Lower lobe of right lung (tissue), 2 donors: ENCODE measurements at places on chromosomes 5 and 9. TPM values are rescaled to one million over a fixed set of nuclear protein-coding genes. Genes with fewer than 3 reads are reported as not detected.

DNA sequence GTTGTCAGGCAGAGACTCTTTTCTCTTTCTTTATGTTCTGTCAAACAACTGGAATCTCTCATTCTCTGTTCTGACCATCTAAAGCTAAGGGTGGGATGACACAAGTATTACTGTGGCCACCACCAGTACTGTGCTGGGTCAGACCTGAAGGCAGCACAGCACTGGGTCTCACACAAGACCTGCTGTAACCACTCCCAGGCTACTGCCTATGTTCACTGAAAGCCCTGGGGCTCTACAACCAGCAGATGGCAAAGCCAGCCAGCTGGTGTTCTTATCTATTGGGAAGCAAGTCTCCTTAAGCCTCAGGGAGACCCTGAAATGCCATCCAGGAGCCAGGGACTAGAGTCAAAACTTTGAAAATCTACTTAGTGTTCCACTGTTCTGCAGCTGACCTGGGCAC is 189.5 kb downstream of the SLCO4C1 start:
- no peaks in the 10 kb centered on the region for H3K36me3 ChIP-seq
- no peak overlapping the region for H3K27ac ChIP-seq
- no peaks in the 10 kb centered on the region for H3K27me3 ChIP-seq
- no peak overlapping the region for H3K4me3 ChIP-seq
- H3K4me1 ChIP-seq = no peaks in the 10 kb centered on the region
- DNase-seq = no peak

DNA sequence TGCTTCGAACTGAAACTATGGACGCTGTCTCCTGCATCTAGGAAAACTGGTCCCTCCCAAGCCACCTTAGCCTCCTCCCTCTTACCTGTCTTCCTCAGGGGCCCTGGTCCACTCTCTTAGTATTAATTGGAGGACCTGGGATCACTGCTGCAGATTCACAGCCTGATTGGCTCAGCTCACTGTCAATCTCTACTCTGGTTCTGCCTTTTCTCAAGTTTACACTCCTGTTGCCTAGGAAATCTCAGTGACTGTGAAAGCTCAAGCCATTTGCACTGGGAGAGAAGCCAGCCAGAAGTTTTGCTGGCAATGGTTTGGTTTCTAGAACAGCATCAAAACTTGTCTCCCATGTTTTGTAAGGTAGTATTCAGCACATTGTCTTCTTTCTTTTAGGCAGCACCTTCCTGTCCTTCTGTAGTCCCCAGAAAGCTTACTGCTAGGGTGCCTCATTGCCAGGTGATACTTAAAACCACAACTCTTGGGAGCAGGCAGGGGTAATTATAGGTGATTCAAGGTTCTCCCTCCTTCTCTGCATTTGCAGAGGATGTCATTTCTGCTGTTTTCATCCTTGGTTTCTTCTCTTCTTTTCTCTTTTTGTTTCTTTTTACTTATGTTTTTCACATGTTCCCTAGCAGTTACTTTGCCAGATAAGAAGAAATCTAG is at the start of gene CAPSL:
TSS of gene CAPSL (minus strand) at position 55 of the 660 bp plus-strand sequence. CDS start 17,502 bp downstream, outside the sequence.
- H3K4me3 ChIP-seq = no peak within 1 kb of the TSS
- no peaks in the 10 kb centered on the region for H3K4me1 ChIP-seq
- no peaks in the 10 kb centered on the region for H3K27me3 ChIP-seq
- DNase-seq = no peak

DNA sequence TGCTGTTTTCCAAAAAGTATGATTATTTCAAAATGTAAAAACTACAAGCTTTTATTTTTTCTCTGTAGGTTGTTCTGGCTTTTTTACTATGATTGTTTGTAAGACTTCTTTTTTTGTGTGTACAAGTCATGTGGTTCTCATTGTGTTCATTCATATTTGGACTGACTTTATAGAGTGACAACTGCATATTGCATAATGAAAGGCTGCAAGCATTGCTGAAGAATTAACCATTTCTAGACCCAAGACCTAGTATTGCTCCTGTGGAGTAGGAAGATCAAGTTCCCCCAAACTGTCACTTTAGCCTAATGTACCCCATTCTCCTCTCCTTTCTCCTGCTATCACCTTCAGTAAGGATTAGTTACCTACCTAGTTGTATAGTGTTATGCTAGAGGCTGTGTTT is 10.0 kb downstream of the MAP1B start:
- H3K27ac ChIP-seq = no peak overlapping the region
- H3K4me1 ChIP-seq = no peaks in the 10 kb centered on the region
- DNase-seq = no peak
- no peaks in the 10 kb centered on the region for H3K27me3 ChIP-seq
- no peak overlapping the region for H3K4me3 ChIP-seq
- no peaks in the 10 kb centered on the region for H3K36me3 ChIP-seq

The ADAMTS19 gene
- not detected for total RNA-seq

DNA sequence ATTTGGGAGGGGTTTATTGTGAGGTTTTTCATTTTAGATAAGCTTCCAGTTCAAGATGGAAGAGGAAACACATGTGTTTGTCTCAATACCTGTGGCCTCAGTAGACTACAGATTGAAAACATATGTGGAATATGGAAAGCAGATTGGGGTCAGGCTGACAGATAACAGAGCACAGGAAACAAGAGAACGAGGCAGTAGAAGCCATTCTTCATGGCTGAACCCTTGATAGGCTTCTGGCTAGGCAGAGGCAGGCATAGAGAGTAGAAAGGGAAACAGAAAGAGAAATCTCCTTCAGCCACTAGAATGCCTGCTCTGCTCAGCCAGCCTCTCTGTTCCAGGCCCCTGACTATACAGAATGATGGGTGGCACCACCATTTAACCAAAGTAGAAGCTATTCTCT is 152.5 kb downstream of the MUSK start:
- no peak overlapping the region for H3K27ac ChIP-seq
- H3K4me3 ChIP-seq = no peak overlapping the region
- no peaks in the 10 kb centered on the region for H3K27me3 ChIP-seq
- no peak for DNase-seq

- H3K27ac ChIP-seq = no peak overlapping the region
- no peak for DNase-seq
- no peak overlapping the region for H3K4me3 ChIP-seq
- H3K36me3 ChIP-seq = no peaks in the 10 kb centered on the region
- peaks cover 6% of the 10 kb centered on the region for H3K4me1 ChIP-seq
Observed at GRCh38 chr5:136108180-136108611, 24.4 kb upstream of the SMAD5 start.

The CCIN gene
- 0.18 TPM for total RNA-seq
